ENCODE measurements at places on chromosomes 2 and 18. TPM values are rescaled to one million over a fixed set of nuclear protein-coding genes. Genes with fewer than 3 reads are reported as not detected.

DNA sequence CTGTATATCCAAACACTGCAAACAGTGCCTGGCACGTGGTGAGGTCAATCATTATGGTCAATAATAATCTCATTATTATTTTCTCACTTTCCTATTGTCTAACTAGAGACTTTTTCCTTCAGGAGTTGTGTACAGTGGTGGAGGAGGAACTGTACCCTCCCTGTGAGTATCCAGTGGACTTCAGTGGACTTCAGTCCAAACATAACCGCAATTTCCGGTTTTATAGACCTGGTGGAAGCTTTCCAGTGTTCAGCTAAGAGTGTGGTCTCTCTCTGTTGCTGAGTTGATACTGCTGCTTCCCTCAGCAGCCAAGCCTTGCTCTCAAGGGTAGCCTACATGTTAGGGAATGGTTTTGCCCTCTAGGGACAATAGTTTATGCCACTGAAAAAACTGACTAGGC is 447.1 kb downstream of the TMEM182 start:
- DNase-seq: no peak

Gene AFG3L2
- polyA plus RNA-seq: 31.5 TPM

- no peak for DNase-seq
Observed at GRCh38 chr2:227826019-227826521, 12.4 kb downstream of the CCL20 start.

Gene CD28
- 0.33 TPM for polyA plus RNA-seq

DNA sequence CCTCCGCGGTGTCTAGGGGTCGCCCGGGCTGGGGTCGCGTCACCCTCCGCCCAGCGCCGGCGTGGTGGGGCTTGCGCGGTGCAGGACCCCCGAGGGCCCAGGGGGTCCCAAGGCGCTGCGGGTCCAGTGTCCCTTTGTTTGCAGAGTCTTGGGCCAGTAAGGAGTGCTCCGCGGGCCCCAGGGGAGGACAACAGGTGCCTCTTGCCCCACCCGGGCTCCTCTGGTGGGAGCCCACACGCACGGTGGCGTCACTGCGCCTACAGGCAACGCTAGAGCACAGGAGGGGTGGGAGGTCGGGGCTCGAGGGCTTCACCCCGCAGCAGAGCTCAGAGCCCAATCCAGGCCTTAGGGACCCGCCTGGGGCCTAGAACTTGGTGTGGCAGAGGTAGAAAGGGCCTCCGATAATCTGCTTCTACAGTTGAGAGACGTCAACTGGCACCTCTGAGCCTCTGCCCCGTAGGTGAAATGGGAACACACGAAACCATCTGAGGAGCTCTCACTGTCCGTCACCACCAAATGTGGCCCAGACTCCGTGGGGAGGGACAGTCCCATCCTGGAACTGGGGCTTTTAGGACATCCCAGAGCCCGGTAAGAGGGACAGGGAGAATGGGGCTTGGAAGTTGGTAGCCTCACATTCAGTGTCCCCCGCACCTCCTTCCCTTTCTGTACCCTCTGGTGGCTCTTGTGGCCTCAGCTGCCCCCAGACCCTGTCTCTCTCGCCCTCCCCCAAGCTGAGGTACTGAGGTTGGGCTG is 1.4 kb downstream of the ARID5A start:
- no peak for DNase-seq

Gene THAP4
- 49.3 TPM for polyA plus RNA-seq

- DNase-seq: no peak
Observed at GRCh38 chr2:51028829-51029228, 3.1 kb downstream of the NRXN1 start.

DNA sequence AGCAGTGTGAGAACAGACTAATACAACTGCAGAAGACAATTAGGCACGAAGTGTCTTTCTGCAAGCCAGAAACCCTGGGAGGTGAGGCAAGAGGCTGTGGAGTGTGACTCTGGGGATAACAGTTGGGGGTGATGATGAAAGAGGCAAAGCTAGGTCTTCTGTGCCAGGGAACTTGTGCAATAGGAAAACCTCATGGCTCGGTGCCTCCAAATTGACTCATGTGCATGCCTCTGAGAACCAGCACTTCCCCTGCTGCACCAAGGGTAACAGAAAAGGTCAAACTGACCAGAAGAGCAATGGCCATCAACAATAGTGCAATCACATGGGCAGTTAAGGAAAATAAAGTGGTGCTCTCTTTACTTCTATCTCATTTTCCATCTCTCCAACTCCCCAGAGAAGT is 136.4 kb downstream of the SCG2 start:
- DNase-seq: no peak

Gene MAP2
- polyA plus RNA-seq: 2.7 TPM

Gene DCDC2C
- 0.09 TPM for polyA plus RNA-seq

GRCh38 chr2:160583146-160583535 is 89.5 kb upstream of the RBMS1 start:
- DNase-seq: peak; percentile 64

DNA sequence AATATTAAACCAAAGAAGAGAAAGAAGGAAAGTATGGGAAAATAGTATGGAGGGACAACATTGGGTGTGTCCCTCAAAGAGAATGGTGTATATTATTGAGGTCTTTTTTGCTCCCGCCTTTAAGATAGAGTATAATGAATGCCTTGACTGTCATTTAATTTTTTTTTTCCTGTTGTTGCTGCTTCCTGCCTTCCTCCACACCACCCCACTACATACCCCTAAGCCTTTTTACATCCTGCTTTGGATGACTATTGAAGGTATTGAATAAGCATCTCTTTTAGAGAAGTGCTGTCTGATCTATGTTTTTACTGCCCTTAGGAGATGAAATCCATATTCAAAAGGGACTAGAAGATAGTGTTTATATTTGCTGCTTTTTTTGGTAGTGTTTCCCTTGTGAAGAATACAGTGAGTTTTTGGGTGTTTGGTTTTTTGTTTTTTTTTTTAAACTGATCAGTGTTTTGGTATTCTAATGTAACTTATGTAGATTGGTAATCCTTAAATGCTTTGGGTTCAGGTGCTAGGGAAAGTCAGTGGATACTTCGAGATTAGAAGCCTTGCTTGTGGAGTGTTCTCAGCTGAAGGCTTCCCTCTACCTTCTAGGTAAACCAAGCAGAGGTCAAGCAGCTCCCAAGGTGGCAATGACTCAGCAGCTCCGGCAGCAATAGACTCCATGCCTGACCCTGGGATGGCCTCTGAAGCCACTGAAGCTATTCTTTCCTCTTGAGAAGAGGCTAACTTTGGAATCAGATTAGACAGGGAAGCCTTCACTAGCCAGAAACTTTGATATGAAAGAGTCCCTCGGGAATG is 5.0 kb downstream of the FZD7 start:
- DNase-seq: no peak

Gene KANSL1L
- 13.3 TPM for polyA plus RNA-seq

DNA sequence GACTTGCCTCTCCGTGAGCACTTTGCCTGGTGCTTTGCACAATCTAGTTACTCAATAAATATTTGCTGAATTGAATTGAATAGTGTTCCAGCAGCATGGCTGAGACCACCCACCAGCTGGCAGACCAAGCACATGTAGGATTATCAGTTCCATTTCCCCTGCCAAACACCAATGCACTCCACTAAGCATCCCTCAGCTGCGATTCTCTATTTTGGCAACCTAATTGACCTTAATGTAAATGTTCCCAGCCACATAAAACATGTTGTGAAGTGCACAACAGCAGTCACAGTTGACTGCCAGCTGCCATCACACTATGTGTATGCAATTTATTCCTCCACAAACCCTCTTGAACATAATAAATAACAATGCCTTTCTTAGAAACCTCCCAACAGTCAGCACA is 1879.4 kb upstream of the PIK3C3 start:
- DNase-seq: no peak

DNA sequence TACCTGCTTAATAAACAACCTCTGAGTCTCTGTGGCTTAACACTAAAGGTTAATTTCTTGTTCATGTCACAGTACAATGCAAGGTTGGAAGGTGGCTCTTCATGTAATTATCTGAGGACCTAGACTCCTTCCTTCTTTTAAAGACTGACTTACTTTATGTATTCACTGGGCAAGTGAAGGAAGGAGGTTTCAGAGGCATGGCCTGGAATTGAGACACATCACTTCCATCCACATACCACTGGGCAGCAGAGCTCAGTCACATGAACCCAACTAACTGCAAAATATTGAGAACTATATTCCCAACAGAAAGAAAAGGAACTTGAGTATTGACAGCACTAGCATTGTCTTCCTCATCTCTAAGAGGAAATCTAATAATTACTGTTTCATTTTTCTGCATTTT is 57.5 kb upstream of the FN1 start:
- no peak for DNase-seq

Gene HJURP
- 0.27 TPM for polyA plus RNA-seq

GRCh38 chr2:120445449-120446143 is 99.7 kb downstream of the INHBB start:
- DNase-seq: no peak

Gene ZNF385B
- 0.47 TPM for polyA plus RNA-seq

DNA sequence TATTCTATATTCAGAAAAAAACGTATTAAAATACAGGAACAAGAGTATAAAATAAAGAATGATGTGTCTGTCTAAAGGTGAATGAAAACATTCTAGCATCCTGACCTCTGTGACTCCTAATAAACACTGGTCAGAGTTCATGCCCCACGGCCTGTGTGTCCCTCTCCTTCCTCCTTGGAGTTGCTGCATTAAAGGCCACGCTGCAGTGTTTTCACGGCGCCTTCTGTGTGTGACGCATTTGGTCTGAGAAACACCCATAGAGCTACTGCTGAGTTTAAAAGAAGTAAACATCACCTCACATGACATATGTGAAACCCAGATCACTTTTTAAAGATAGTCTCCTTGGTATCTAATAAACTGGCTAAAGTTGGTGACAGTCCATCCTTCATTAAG is 90.5 kb downstream of the ITGB1BP1 start:
- DNase-seq: no peak

GRCh38 chr18:22879293-22879692 is 53.8 kb upstream of the RBBP8 start:
- DNase-seq: no peak
